ENCODE measurements at places on chromosomes 5 and 9.

DNA sequence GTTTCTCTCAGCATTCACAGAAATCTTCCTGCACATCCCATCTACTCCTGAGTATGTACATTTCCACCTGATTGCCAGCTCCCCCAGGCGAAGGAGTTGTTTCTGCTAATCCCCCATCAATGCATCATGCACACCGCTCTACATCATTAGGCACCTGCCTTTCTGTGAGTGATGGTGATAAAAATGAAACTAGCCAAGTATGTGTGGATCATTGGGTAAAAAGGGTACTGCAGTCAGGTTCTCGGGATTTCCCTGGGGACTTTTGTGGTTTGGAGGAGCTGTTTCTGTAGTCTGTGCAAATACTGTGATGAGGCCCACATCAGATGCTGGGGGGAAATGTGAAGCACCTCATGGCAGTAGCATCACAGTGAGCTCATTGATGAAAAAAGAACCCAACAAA, 30.4 kb downstream of the CAMK4 start:
- no peak for DNase-seq

- DNase-seq, result no peak
These were observed 130.2 kb downstream of the DNAH5 start for GRCh38 chr5:13814301-13814700.

- DNase-seq, result no peak
These were observed 78.7 kb downstream of the NRG2 start for GRCh38 chr5:139964266-139964993.

DNA sequence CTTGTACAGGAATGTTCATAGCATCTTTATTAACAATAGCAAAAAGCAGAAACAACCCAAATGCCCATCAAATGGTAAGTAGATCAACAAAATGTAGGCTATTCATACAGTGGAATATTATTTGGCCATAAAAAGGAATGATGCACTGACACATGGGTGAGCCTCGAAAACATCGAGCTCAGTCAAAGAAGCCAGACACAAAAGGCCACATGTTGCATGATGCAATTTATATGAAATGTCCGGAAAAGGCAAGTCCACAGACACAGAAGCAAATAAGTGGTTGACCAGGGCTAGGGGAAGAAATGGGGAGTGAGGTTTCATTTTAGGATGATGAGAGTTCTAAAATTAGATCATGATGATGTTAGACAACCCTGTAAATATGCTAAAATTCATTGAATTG, 16.5 kb upstream of the SLC2A8 start:
- no peak for DNase-seq

DNA sequence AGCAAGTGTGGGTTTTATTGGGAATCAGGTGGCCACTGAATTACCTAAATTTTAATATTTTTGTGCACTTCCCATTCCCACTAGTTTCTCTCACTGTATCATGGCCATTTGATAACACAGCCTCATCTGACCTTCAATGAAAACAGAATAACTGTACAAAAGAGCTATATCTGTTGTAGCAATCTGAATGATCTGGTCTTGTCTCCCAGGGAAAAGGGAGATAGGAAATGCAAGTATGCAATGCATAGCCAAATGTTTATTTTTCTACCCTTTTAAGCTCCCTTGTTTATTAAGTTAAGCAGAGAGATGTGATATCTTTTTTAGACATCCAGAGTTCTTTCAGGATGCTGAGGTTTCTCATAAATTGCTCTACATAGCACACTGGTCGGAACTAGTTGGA, 288.3 kb upstream of the CLINT1 start:
- no peak for DNase-seq

DNA sequence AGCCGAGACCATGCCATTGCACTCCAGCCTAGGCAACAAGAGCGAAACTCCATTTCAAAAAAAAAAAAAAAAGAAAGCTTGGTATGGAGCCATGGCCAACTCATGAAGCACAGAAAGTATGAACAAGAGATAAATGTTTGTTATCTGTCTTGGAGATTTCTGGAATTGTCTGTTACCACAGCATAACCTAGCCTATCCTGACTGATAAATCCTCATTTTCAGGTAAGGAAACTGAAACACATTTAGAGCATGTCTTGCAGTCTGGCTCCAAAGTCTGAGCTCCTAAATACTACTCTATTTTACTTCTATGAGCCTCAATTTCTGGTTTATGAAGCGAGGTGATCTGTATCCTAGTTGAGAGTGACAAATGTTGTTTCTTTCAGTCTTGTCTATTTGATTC, 68.3 kb upstream of the SLC44A1 start:
- DNase-seq, result no peak
